NCI-H1105 treated with DMSO at 0.1 percent for 48 hours (cell line): ENCODE measurements at places on chromosomes 16 and 17.

DNA sequence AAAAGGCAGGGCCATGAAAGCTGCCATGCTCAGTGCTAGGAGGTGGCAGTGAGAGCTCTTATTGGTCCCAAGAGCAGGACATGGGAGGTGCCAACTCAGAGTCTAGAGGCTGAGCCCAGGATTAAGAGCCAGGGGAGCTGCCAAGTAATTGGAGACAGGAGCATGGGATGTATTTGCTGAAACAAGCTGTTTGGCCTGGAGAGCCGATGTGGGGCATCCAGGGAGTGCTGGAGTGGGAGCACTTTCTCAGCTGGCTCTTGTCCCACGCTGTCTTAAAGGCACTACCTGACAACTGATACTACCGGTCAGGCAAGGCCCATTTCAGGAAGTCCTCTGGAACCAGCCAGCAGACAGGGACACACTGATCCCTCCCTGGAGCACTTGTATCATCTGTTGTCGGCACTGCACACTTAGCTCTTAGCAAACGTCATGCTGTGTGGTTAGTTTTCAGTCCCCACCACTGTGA is 19.3 kb downstream of the ANKFN1 start:
- DNase-seq = no peak

DNA sequence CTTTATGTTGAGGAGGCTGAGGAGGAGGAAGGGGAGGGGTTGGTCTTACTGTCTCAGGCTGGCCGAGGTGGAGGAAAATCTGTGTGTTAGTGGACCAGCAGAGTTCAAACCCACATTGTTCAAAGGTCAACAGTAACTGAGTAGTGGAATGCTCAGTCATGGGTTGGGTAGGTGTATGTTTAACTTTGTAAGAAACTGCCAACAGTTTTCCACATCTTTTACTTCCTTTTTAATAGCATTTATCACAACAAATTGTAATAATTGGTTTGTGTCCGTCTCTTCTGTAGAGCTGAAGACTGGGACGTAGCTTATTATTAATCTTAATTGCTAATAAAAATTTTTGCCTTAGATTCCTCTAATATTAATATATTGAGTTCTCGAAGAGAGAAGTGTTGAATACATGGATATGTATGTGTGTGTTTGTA is 5.3 kb downstream of the ATP6V0A1 start:
- DNase-seq = no peak

- no peak for DNase-seq
These were observed 204.2 kb downstream of the CA10 start for GRCh38 chr17:51954232-51954765.

DNA sequence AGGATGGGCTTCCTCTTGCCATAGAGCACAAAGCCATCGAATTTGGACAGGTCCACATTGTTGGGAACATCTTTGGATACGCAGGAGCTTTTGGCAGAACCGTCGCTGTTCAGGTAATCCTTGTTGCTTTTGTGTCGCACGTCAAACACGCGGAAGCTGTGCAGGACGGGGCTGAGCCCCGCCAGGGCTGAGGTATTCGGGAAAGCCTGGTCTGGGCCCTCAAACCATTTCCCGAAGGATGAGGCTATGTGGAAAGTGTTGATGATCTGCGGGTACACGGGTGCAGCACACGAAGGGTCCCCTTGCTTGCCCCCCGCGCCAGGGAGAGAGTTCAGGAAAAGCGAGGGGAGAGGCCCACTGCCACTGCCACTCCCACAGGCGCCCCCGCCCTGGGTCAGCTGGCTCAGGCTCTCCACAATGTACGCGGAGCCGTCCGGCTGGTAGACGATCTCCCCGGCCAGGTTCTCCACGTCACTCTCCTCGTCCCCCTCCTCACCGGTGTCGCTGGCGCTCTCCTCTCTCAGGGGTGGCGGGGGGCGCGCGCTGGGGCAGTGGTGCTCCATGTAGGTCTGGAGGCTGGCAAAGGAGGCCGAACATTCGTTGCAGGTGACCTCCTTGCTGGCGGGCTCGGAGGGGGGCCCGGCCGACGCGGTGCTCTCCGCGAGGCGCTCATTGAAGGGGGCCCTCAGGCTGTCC is 88.5 kb downstream of the ZFHX3 start:
- DNase-seq = no peak

DNA sequence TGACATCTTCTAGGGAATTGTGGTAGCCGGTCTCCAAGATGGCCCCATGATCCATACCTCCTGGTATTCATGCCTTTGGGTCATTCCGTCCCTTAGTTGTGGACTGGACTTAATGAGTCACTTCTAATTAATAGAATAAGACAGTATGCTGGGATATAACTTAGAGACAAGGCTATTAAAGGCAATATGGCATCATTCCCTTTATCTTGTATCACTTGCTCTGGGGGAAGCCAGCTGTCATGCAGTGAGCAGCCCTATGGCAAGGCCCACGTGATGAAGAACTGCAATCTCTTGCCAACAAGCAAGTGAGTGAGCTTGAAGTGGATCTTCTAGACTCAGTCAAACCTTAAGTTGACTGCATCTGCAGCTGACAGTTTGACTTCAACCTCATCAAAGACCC is 97.8 kb upstream of the MED13 start:
- DNase-seq = no peak

- peak; percentile 64 for DNase-seq
These were observed 40.3 kb downstream of the CYB561 start for GRCh38 chr17:63405741-63406261.

DNA sequence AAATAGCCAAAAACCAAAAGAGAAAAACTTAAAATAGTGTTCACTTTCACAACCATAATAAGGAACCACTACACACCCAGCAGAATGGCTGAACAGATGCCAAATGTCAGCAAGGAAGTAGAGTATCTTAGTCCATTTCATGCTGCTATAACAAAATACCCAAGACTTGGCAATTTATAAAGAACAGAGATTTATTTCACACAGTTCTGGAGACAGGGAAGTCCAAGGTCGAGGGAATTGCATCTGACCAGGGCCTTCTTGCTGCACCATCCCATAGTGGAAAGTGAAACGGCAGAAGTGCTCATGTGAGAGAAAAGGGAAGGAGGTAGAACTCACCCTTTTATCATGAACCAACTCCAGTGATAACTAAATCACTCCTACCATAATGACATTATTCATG is 33.8 kb upstream of the CCL22 start:
- no peak for DNase-seq

GRCh38 chr17:42321555-42321954 is 33.3 kb downstream of the STAT5A start:
- no peak for DNase-seq

- DNase-seq = no peak
These were observed 130.9 kb downstream of the ZFHX3 start for GRCh38 chr16:72917051-72917450.

DNA sequence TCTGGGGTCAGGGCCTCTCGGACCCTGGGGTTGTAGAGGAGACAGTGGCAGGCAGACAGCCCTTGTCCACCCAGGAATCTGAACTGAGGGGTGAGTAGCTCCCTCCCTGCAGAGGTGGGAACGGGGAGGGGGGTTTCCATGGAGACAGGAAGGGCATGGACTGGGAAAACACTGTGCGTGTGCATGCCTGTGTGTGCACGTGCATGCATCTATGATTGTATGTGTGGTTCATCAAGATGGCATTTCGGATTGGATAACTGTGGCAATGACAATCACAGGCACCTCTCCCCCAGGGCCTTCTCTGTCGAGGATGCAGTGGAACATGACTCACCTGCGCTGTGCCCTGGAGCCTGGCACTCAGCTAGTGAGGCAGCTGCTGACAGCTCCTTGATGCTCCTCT is 6.1 kb upstream of the CD300C start:
- no peak for DNase-seq

GRCh38 chr16:89161763-89162713 is 9.5 kb upstream of the CDH15 start:
- no peak for DNase-seq
